ENCODE measurements at places on chromosomes 7 and 10.

DNA sequence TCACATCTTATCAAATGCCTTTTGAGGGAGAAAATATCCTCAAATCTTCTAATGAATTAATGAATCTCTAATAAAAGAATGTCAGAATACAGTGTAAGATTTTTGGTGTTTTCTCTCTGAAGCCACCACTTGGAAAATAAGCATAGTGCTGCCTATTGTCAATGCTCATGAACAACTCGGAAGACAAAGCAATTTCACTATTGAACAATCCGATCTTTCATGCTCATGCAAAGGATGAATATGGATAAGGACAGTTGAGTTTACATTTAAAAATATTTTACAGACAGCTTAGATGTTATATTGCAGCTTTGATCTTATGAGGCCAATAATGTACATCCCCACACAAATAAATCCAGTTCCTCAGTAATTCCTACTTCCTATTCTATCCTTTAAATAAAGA is 40.6 kb downstream of the MAGI2 start:
- DNase-seq: no peak

DNA sequence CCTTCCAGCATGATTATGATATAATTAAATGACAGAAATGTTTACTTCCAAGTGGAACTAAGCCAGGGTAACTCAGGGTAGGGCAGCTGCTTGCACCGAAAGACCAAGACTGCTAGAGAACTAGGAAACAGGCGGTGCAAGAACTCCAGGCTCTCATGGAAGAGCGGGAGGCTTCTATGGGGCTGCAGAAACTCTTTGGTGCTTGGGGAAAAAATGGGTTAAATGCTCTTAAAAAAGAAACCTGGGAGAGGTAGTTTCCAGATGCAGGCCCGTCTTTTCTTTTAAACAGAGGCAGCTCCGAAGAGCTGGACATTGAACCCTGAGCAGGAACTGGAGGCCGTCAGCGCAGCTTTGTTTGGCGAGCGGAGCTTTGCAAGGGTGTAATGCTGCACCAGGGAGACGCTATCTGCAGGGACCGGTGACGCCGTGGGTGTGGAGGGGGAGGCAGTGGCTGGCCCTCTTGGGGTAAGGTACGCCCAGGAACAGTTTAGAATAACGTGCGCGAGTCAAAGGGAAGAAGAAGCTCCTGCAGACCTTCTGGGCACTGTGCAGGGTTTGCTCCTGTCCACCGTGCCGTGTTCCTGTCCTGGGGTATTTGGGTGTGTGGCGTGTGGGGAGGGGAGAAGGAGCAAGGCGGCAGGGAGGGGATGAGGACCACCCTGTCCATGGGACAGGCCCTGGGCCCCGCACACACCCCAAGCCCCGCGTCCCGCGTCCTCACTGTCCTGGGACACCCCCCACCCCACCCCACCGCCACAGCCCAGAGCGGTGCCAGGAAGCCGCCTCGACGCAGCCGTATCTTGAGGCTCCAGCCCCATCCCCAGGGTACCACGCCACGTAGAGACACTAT is 59.0 kb downstream of the EGFR start:
- no peak for DNase-seq

DNA sequence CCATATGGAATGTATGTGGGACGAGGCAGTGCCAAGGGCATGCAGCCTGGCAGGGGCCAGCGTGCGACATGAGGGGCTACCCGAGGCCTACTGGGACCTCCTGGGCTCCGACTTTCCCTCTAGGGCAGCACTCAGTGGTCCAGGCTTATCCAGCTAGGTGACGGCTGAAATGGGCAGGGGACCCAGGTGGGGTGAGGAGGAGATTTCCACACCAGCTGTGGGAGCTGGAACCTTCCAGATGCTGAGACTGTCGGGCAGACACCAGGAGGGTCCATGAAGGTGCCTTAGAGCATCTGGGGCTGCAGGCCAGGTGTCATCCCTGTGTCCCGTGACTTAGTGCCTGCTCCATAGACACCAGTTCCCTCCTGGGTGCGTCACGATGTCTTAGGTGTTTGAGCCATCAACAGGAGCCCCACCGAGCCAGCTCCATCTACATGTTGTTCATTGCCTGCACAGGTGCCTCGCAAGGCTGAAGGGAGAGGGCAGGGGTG is 13.4 kb downstream of the ZNF316 start:
- no peak for DNase-seq

DNA sequence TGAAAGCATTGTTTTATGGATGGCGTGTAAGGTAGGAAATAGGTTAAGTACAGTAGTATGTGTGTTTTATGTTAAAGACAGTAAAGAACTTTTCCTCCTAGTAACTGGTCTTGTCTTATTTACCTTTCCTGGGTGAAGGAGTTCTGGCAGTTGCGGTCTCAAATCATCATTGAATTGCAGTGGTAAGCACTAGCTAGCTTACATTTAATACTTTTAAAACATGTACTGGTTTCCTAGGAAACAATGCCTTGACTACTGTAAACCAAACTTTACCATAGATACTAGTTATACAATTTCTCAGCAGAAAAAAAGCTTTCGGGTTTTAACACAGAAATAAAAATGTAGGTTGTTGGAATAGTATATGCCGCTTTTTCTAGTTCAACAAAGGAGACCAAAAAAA is 37.7 kb downstream of the PRKG1 start:
- no peak for DNase-seq

GRCh38 chr10:11918384-11918783 is 95.2 kb downstream of the PROSER2 start:
- no peak for DNase-seq

- DNase-seq: no peak
Measured at GRCh38 chr7:134844200-134844599, 64.8 kb downstream of the CALD1 start.

GRCh38 chr10:16602104-16602775 is 80.6 kb upstream of the C1QL3 start:
- no peak for DNase-seq

DNA sequence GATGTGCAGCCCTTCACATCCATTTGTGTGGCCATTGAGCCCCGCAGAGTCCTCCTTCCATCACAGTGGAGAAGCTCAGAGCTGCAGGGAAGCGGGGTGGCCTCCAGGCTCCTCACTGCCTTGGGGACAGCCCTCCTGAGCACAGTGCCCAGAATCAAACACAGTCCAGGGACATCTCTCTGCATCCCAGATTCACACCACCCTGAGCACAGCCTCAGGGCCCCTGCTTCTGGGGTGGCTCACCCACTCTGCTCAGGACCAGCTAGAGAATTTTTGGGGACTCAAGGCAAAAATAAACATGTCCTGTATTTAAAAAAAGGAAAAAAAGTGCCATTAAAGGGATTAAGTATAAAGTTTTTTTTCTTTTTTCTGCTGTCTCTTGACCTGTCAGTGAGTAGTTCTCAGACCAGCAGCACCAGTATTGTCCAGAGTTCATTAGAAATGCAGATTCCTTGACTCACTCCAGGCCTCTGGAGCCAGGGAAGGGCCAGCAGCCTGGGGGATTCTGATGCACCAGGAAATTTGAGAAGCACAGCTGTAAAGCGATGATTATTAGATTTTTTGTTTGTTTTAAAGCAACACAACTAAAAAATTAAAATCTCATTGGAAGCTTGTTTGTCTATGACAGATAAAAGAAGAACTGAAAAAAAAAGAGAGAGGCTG is 61.6 kb downstream of the ARHGAP22 start:
- no peak for DNase-seq

GRCh38 chr10:24873281-24873683 is 79.1 kb downstream of the PRTFDC1 start:
- DNase-seq: no peak

DNA sequence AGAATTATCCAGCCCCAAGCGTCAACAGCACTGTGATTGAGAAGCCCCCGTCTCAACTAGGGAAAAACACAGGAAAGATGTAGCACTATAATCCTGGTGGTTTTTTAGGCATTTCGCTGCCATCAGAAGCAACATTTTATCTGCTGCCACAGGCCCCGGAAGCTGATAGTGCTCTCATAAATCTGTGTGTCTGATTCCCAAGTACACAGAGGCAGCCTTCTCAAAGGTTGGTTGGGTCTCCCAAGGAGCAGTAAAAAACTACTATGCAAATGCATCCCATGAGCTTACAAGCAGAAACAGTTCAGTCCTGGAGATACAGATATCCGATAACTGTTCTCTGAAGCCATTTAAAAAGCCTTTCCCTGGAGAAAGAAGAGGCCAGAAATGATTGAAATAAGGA is 45.8 kb upstream of the LYZL1 start:
- no peak for DNase-seq

DNA sequence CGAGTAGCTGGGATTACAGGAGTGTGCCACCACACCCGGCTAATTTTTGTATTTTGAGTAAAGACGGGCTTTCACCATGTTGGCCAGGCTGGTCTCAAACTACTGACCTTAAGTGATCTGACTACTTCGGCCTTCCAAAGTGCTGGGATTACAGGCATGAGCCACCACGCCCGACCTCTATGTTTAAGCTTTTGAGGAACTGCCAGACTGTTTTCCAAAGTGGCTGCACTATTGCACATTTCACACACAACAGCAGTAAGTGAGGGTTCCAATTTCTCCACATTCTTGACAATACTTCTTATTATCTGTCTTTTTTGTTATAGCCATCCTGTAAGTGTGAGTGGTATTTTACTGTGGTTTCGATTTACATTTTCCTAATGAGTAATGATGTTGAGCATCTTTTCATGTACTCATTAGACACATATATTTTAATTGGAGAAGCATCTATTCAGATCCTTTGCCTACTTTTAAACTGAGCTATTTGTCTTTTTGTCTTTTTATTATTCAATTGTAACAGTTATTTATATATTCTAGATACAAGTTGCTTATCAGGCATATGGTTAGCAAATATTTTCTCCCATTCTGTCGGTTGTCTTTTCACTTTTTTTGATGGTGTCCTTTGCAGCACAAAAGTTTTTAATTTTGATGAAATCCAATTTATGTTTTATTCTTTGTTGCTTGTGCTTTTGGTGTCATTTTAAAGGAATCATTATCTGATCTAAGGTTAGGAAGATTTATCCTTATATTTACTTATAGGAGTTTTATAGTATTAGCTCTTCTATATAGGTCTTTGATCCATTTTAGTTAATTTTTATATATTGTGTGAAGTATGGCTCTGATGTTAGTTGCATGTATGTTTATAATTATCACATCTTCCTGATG is 12.8 kb upstream of the IRF5 start:
- no peak for DNase-seq

DNA sequence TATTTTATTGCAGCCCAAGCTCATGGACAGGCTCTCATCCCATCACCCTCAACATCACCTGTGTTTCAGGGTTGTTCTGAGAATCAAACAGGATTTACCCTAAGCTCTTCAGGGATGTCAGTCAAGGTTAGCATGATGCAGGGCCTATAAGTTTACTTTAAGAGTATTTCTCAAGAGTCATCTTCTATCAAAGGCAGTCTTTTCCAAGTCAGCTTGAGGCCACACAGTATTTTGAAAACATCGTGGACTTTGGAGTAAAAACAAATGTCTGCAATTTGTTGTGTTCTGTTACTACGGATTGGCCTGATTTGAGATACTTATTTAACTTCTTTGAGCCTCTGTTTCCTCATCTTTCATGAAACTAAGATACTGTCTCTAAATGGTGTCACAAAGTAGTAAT is 42.0 kb upstream of the NRP1 start:
- DNase-seq: no peak

DNA sequence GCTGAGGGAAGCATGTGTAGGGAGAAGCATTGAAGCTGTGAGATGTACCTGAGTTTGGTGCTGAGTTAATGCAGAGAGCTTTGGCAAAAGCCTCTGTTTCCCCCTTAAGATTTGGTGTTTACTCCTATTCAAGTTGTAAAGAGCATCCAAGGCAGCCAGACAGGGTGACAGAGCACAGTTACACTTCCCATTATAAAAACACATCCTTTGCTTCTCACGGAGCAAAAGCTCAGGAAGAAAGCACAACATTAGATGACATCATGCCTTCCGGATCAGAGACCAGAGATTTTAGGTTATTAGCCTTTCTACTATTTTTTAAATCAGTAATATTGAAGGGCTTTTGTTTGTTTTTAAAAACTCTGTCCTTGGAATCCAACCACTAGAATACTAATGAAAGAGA is 182.9 kb downstream of the DOCK4 start:
- DNase-seq: no peak

- no peak for DNase-seq
Measured at GRCh38 chr7:100951172-100951571, 1.8 kb downstream of the MUC3A start.

GRCh38 chr10:28769091-28769604 is 91.8 kb downstream of the BAMBI start:
- no peak for DNase-seq

DNA sequence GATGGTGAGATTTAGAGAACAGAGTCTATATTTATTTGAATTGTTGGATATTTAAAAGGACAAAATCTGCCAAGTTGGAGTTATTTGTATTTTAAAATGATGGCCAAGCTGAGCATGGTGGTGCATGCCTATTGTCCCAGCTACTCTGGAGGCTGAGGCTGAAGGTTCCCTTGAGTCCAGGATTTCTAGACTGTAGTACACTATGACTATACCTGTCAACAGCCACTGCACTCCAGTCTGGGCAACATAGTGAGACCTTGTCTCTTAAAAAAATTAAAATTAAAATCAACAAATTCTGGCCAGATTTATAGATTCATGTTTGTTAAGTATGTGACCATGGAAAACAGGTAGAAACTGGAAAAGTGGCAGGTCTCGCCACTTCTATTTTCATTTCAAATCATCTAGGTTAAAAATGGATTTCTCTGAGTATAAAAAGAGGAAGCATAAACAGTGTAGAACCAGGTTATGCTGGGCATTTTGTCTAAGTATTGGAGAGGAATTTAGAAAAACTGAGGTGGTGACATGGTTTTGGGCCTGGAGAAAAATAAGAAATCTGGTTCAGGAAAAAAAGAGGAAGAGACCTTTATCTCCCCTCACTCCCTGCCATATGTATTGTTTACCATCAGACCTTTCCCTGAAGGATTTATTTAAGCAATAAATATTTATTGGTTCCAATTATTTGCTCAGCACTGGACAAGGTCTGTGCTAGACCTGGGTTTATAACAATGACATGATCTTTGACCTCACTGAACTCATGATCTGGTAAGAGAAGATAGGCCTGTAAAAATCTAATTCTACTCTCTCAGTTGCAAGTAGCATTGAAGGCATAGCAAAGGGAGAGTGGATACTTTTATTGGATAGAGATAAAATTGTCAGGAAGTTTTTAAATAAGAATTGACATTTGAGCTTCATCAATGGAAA is 134.2 kb downstream of the TSPAN12 start:
- no peak for DNase-seq

DNA sequence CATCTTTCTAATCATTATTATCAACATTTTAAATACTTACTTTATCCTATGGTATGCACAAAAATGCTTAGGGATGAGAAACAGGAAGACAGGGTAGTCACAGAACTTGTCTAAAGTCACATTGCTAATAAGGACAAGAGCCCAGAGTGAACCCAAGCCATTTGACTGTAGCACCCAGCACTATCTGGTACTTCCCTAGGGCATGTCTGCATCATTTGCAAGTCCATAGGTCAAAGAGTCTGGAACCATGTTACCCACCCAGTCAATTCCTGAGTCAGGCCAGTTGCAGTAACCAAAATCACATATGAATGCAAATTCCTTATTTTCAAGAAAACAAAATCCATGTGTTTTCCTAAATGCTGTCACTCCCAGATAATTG is 19.1 kb downstream of the ASAH2 start:
- DNase-seq: no peak

GRCh38 chr7:25515633-25516275 is 287.5 kb upstream of the NPVF start:
- no peak for DNase-seq

- DNase-seq: no peak
Measured at GRCh38 chr10:16995867-16996529, 133.6 kb downstream of the CUBN start.

All from activated CD4-positive, alpha-beta T cell treated with anti-CD3 and anti-CD28 coated beads, Interleukin-2, amount 50 U/mL, for 24 hours (primary cell).